ENCODE measurements at places on chromosomes 4 and X.

DNA sequence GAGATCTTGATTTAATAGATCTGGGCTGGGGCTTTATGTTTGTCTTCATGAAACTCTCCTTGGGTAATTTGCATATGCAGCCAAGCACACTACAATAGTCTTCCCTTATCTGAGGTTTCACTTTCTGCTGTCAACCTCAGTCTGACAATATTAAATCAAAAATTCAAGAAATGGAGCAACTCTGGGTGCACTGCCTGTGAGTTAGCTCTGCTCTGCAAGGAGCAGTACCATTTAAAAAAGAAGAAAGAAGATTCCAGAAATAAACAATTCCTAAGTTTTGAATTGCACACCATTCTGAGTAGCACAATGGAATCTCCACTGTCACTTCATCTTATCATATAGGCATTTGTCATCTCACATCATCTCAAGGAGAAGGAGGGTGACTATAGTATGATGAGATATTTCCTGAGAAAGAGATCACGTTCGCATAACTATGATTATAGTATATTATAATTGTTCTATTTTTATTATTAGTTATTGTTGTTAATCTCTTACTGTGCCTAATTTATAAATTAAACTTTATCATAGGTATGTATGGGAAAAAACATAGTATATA, 9.4 kb downstream of the FNIP2 start:
- DNase-seq = no peak

DNA sequence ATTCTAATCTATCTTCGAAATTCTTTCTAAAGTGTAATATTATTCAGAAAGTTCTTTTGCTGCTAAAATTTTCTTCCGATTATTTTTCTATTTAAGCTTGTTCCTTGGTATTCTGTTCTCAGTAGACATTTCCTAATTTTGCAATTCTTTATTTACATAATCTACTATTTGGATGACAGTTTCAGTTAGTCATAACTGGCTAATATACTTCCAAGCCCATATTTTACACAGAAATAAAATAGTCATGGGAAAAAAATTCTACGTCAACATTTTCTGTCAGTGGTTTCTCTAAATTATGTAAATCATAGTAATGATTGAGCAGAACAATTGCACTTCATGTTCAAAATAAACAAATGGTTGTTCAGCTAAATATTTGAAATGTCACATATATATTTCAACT, 178.0 kb upstream of the ANKRD50 start:
- DNase-seq = no peak

DNA sequence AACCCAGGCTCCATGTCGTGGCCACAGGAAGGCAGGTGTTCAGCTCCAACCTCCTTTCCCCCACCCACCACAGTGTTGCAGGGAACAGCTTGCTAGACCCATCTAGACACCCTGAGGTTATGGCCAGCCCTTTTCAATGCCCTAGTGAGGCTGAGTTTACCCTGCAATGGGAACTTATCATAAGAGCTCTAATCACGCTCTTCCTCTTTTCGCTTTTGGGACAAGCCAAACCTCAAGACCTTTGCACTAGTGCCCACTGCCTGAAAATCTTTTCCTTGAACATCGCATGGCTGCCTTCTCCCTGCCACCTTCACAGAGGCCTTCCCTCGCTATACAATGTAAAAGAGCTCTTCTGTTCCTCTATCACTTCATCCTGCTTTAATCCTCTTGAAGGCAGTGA, 2.4 kb upstream of the FGFBP2 start:
- no peak for DNase-seq

DNA sequence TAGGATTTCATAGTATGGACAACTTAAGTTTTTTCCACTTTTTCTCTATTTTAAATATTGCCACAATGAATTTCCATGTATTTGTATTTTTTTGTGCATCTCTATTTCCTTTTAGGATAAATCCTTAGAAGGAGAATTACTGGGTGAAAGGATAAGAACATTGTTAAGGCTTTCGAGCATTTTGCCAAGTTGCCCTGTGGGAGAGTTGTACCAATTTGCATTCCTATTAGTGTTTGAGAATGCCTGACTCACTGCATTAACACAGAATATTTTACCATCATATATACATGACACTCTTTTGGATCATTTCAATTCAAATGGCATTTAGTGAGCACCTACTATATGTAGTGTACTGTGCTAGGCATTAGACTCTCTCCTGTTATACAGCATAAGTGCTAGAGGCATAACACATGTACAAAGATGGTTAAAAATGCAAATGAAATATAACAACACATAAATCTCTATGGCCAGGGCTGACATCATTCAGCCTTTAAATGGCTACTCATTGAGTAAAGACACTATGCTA, 57.0 kb downstream of the PLAC1 start:
- DNase-seq = no peak

DNA sequence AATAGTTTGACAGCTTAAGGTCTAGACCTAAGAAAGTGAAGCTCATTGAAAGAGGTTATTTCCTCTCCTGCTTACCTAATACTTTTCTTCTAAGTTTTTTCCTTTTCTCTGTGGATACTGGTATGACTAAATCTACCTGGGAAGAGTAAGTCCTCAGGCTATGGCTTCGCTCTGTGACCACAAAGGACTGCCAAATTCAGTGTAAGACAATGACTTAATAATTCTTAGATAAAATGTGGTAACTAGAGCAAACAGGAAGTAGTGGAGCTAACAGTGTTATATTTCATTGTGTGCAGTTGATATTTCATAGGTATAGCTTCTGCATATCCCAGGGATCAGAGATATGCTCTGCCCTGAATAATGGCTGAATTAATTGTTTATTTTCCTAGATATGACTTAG, 418.9 kb downstream of the CCSER1 start:
- no peak for DNase-seq

GRCh38 chr4:148735432-148736155, 293.4 kb upstream of the NR3C2 start:
- DNase-seq = no peak

- DNase-seq = no peak
Observed at GRCh38 chr4:129334136-129334535, 238.2 kb downstream of the C4orf33 start.

DNA sequence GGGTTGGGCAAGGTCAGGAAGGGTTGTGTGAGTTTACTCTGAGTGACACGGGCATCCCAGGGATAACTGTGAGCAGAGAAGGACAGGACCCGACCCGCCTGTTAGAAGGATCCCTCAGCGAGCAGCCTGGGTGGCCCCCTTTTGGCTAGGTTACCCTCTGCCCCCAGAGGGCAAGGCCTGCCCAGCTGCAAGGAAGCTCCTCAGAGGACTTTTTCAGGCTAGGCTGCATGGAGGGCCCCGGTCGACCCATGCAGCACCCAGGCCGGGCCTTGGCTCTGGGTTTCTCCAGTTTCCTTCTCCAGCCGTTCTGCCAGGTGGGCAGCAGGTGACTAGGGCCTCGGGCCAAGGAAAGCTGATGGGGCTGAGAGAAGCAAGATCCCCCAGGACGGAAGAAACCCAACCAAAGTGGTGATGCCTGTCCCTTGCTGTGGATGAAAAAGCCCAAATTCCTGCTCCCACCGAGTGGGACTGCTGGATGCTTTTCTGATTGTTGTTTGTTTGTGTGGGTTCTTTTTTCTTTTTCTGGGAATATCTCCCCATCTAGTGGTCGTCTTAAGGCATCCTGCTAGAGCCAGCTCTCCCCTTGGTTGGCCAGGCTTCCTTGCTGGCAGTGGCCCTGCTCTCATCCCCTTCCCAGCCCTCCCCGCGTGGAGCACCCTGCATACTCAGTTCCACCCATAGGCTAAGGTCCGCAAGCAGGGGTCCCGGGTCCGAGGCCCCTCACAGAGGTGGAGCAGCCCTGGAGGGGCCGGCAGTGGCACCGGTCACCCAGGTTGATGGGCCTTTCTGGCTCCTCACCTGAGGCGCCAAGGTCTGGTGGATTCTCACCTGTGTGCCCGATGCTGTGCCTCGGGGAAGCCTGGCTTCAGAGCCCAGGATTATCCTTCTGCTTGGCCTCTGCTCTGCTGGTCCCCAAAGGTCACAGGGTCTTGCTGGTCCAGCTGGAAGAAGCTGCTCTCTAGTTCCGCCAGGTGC, 1.8 kb downstream of the ZFP92 start:
- DNase-seq = peak; percentile 16

GRCh38 chr4:80189956-80190677, 7.2 kb upstream of the PRDM8 start:
- DNase-seq = no peak

- no peak for DNase-seq
Observed at GRCh38 chr4:101256222-101256621, 91.1 kb downstream of the PPP3CA start.

DNA sequence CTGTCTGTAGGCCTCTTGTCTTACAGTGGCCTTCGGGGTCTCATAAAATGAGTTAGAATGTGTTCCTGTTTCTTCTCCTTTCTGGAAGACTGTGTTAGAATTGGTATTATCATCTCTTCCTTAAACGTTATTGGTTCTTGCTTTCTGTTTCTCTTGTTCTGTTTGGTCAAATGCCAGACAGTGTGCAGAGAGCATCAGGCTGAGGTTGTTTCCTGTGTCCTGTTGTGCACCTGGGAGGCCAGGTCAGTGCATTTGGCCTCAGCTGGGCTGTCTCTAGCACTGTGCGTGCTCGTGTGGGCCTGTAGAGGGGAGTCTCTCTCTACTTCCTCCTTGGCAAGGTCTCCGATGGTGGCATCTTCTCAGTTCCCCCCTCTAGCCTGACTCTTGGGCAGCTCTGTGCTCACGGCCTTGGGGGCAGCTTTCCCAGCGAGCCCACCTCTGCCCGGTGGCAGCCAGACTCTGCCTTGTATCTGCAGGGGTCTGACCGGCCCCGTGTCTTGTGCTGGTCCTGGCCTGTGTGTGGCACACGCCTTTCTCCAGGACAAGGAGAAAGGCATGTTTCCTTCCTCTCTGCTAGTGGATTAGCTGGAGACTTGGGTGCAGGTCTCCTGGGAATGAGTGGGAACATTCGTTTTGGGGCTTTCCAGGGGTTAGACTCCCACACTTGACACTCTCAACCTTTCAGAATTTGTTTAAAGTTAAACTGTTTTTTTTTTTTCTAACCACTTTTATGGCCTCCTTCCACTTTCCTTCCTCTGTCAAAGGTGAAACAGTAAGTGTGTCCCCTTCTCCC, 62.3 kb downstream of the FAM193A start:
- no peak for DNase-seq

- peak; percentile 17 for DNase-seq
Observed at GRCh38 chrX:150940844-150941495, 42.2 kb upstream of the HMGB3 start.

GRCh38 chr4:6197433-6198174, 2.7 kb downstream of the JAKMIP1 start:
- DNase-seq = no peak

DNA sequence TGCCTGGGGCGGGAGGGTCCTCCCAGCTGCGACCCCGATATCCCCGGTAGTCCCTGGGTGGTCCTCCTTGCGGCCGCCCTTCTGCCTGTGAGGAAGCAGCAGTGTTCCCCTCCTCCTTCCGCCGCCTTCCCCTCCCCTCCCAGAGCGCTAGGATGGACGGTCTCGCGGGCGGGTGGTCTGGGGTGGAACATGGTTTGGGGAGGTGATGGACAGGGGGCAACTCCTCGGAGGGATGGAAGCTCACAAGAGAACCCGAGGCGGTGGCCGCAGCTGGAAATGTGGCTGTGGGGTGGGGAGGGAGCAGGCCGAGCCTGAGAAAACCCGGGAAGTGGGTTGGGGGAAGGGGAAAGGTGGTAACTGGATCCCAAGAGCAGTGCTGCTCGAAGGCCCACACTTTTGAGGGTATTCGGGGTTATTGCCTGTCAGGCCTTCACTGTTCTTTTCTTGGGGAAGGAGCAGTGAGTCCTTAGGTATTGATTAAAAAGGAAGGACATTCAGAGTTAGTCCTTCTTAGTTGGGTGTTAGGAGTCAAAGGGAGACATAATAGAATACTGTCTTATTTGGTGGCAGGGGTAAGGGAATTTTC, 581 bp downstream of the UBE2K start:
- DNase-seq = no peak

- no peak for DNase-seq
Observed at GRCh38 chr4:106245176-106245575, 70.8 kb downstream of the TBCK start.

GRCh38 chrX:39174772-39175417, 373.6 kb downstream of the MID1IP1 start:
- DNase-seq = peak; percentile 12
